ENCODE measurements at places on chromosomes 5 and 9.
A peak's percentile ranks its signal among the peaks of the same experiment; 100 is the strongest.

DNA sequence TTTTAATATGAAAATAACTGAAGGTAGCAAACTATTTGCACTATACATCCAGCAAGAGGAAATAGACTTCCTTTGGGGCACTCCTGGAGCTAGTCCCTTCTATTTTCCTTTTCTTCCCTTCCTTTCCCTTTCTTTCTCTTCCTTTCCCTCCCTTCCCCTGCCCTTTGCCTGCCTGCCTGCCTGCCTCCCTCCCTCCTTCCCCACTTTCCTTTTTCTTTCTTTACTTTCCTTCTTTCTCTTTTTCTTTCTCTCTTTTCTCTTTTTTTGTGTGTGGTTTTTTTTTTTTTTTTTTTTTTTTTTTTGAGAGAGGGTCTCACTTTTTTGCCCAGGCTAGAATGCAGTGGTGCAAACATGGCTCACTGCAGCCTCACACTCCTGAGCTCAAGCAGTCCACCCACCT is 17.3 kb upstream of the CXXC5 start:
- DNase-seq: no peak

DNA sequence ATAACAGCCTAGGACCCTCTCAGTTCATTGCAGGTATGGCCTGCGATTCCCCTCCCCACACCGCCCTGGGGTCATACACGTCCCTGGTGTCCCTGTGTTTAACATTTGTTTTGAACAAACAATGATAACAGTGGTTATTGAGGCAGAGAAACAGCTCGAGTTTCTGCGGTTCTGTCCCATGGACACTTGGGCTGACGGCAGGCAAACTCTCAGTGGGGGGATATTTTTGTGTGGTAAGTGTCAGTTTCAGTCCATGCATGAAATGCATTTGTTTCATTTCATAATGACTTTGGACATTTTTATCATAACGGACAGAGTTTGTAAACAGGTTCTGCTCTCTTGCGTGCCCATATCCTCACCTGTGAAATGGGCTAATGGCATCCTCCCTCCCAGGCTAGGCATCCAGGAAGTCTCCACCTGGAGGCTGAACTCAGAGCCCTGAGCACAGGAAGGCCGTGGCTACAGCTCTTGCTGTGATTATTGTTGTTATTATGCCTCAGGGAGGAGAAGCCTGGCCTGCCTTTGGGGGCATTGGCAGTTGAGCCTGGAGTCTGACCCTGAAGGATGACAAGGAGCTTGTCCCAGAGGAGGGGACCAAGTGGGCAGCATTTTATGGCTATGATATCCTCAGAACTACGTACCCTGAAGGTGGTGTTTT is 190.9 kb downstream of the GADD45G start:
- DNase-seq: no peak

- DNase-seq: peak; percentile 17
Measured at GRCh38 chr9:100455470-100455869, 17.5 kb upstream of the TMEFF1 start.

- no peak for DNase-seq
Measured at GRCh38 chr9:127346584-127346983, 50.4 kb upstream of the SLC2A8 start.

GRCh38 chr5:11377896-11378295 is 526.4 kb downstream of the CTNND2 start:
- peak; percentile 8 for DNase-seq

GRCh38 chr9:134702291-134702690 is 60.7 kb downstream of the COL5A1 start:
- DNase-seq: no peak

DNA sequence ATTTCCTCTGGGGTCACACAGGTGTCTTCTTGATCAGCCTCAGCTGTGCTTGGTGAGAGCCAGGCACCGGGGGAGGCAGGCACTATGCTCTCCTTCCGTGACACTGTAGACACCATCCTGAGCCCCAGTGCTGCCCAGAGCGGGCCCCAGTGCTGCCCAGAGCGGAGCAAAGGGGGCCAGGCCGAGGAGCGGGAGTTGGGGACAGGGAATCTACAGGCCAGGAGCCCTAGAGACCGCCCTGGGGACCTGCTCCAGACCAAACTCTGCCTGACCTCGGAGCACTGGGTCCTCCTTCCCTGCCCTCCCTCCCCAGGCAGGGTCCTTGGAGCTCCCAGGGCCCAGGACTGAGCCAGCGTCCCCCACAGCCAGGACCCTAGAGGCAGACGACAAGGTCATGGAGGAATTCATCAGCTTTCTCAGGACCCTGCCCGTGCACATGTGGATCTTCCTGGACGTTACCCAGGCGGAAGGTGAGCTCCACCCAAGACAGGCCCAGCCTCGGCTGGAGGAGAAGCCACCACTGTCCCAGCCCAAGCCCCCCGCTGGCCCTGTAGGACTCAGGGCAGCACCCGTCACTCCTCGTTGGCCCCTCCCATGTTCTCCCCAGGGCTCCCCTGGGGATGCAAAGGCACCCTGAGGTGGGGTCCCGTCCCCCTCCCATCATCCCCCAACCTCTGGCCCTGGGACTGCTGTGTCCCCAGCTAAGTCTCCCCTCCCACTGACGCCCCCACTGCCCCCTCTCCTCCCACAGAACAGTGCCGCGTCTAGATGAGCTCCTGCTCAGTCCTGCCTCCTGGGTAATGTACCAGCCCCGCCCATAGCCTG is 30.2 kb downstream of the PAEP start:
- DNase-seq: no peak

GRCh38 chr9:118561051-118561450 is 808.2 kb downstream of the BRINP1 start:
- no peak for DNase-seq

GRCh38 chr9:33932078-33932807 is 115.3 kb downstream of the UBE2R2 start:
- no peak for DNase-seq

DNA sequence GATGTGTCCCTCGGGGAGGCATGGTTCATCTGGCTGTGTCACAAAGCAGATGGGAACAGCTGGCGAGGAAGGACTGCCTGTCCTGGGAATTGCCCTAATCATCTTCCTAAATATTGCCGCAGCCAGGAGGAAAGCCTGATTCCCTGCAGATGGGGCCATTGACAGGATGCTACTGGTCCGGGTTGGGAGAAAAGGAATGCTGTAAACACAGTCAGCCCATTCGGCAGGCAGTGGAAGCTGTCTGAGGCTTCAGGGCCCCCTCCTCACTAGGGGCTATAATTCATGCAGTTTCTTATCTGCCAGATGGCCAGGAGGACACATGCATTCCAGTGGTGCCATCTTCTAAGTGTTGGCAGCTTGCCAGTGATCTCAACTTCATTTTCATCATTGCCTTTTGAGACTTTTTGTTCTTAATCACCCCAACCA is 110.3 kb downstream of the KCNIP1 start:
- no peak for DNase-seq

- no peak for DNase-seq
Measured at GRCh38 chr9:136197930-136198604, 6.9 kb downstream of the LHX3 start.

DNA sequence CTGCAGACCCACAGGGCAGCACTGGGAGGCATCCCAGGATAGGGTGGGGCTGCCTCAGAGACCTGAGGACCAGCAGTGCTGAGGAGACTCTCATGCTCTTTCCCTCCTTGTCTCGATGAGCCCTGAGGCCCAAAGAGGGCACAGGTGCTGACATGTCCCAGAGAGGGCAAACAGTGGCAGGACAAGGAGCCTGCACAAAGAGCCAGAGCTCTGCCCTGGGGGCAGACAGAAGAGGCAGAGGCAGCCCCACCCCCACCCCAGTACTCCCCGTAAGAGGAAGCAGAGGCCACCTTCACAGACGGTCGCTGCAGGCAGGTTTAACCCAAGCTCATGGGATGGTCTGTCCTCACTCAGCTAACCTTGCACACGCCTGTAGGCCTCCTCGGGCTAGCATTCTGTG is 29.4 kb upstream of the TTLL11 start:
- no peak for DNase-seq

DNA sequence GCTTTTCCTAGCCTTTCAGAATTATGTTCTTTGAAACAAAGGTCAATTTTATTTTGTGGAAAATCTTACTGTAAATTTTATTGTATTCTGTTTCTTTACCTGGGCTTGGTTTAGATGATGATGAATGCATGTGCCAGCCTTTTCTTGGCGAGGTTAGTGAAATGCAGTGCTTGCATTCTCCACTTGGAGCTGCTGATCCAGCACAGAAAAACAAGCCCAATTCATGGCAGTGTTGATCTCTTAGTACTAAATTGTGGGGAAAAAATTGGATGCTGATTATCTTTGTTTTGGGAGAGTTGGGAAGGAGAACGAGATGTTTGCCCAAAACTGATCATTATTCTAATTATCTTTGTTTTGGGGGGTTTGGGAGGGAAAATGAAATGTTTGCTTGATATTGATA is 3.7 kb downstream of the HABP4 start:
- peak; percentile 25 for DNase-seq

DNA sequence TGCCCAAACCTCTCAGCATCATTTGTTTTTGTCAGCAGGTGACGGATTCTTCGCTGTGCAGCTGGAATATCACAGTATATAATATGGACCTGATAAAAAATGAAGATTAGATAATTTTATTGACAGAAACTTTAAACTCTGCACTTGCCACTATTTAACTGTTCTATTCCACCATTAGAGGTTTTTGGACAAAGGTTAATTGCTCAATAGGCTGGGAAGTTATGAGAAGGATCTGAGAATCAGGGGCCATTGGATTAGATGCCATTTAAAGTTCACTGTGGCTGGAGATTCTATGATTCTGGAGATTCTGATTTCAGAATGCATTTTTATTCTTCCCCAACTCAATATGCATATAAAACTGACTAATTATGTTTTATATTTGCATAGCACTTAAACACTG is 59.8 kb upstream of the ANXA1 start:
- DNase-seq: no peak

DNA sequence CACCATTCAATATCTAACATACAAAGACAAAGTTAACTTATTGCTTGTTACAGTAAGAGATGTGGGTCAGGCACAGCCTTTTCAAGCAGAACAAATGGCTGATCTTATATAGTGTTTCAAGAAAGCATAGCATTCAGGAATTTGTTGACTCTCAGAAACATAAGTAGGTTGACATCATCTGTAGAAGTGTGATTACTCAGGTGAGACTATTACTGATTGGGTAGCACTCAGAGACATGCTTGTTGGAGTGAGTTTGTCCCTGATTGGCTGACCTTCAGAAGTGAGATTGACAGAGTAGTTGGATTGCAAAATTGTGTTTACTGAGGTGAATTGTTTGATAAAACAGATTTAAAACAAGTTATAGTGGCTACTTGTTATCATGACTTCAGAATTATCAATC is 30.7 kb upstream of the TNPO1 start:
- DNase-seq: no peak

- DNase-seq: no peak
Measured at GRCh38 chr5:16057277-16057676, 122.3 kb downstream of the MARCHF11 start.

- DNase-seq: no peak
Measured at GRCh38 chr5:53923961-53924360, 363.5 kb downstream of the NDUFS4 start.

GRCh38 chr9:112422417-112423148 is 42.7 kb downstream of the HSDL2 start:
- no peak for DNase-seq

GRCh38 chr5:143679777-143680176 is 132.2 kb upstream of the HMHB1 start:
- peak; percentile 13 for DNase-seq

DNA sequence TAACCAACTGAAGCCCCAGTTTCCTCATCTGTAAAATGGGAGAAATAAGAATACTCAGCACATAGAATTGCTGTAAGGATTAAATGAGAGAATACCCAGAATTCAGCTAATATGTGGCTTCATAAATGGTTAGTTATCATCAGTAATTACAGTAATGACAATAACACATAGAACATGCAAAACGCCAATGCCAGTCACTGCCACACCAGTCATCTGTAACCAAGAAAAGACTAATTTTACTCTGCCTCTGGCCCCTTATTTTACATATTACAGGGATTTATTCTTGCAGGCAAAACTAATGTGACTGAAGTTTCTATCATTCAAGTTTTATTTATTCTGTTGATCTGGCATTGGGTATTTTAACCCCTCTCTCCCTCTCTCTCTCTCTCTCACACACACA is 46.5 kb downstream of the EBF1 start:
- DNase-seq: no peak

DNA sequence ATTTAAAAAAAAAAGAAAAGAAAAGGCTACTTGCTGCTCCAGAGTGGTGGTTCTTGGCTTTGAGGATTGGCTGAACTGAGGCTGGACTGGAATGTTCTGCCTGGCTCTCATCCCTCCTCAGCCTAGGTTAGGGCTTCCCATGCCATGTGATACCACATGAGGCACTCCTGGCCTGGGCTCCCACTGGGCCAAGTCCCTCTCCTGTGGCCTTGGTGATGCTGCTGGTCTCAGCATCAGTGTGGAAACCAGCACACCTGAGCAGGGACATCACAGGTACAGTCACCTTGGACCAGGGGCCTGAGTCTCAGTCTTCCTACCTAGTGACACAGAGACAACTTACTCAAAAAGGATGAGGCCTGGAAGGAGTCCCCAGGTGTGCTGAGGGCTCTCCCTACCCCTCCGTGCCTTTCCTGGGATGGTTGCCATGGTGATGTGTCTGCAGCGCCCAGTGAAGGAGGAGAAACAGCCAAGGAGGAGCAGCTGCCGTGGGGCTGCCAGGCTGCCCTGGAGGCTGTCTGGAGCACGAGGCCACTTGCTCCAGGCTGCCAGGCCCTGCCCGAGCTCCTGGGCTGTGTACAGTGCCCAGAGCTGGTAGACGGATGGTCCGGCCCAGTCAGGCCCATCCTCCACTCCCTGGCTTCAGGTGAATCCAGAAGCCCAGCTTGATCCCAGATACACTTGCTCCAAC is 71.0 kb downstream of the WNK2 start:
- DNase-seq: no peak
